ENCODE measurements at places on chromosomes 3 and 15.
A peak's percentile ranks its signal among the peaks of the same experiment; 100 is the strongest.

DNA sequence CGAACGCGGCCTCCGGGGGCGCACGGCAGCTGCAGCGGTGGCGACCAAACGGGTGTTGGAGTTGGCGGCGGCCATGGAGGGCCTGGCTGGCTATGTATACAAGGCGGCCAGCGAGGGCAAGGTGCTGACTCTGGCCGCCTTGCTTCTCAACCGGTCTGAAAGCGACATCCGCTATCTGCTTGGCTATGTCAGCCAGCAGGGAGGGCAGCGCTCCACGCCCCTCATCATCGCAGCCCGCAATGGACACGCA lies 725 bp downstream of the FEM1B start:
- H3K36me3 ChIP-seq: peaks cover 43% of the 10 kb centered on the region
- no peak for DNase-seq

- H3K27ac ChIP-seq: no peak overlapping the region
- DNase-seq: no peak
- no peak overlapping the region for H3K4me3 ChIP-seq
Measured at GRCh38 chr3:29410220-29410619, 129.3 kb downstream of the RBMS3 start.

DNA sequence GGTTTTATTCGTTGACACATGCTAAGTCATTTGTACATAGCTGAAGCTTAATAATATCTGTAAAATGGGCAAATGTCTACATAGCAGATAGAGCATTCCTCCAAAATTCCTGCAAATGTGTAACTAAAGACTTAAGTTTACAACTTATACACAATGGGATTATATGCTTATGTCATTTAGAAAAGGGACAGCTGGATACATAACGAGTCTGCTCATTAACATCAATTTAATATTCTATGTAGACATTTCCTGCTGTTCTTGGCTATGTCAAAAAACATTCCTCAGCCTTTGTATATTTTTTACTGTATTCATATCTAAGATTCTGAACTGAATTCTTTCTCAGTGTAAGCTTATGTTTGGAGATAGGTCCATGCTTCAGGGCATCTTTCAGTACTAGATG lies 762.2 kb downstream of the NR2F2 start:
- DNase-seq: no peak
- H3K4me3 ChIP-seq: no peak overlapping the region
- H3K4me1 ChIP-seq: no peaks in the 10 kb centered on the region
- H3K36me3 ChIP-seq: no peaks in the 10 kb centered on the region
- no peak overlapping the region for H3K27ac ChIP-seq

GRCh38 chr3:72191209-72191960 lies 406.4 kb upstream of the PROK2 start:
- H3K4me1 ChIP-seq: peaks cover 11% of the 10 kb centered on the region
- no peak for DNase-seq
- no peak overlapping the region for H3K27ac ChIP-seq
- H3K4me3 ChIP-seq: no peak overlapping the region

- no peaks in the 10 kb centered on the region for H3K27me3 ChIP-seq
- no peak for DNase-seq
- H3K4me3 ChIP-seq: no peak overlapping the region
- no peaks in the 10 kb centered on the region for H3K4me1 ChIP-seq
Measured at GRCh38 chr3:131396170-131396569, 14.6 kb downstream of the NUDT16 start.

DNA sequence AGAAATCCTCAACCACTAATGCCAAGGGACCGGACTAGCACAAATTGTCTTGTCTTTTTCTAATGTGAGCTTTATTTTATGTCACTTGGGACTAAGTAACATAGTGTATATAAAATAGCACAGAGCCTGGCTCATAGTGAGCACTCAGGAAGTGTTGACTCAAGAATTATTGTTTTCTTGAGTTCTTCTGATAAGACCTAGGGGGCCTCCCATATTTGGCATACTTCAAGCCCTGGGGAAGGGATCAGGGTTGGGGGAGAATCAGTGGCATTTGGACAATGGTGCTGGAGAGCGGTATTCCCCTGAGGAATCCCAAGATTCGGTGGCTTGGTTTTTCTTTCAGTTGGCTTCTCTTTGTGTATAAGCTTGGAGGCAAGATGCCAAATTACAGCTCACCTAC lies 19.4 kb downstream of the ZNF80 start:
- no peak overlapping the region for H3K4me3 ChIP-seq
- H3K4me1 ChIP-seq: peaks cover 1% of the 10 kb centered on the region
- no peak for DNase-seq
- H3K27ac ChIP-seq: no peak overlapping the region
- H3K27me3 ChIP-seq: no peaks in the 10 kb centered on the region

GRCh38 chr3:176587089-176587488 lies 610.2 kb downstream of the TBL1XR1 start:
- no peaks in the 10 kb centered on the region for H3K4me1 ChIP-seq
- no peaks in the 10 kb centered on the region for H3K27me3 ChIP-seq
- H3K27ac ChIP-seq: no peak overlapping the region
- DNase-seq: no peak
- H3K36me3 ChIP-seq: no peaks in the 10 kb centered on the region
- no peak overlapping the region for H3K4me3 ChIP-seq

- DNase-seq: no peak
- peaks cover 94% of the 10 kb centered on the region for H3K4me1 ChIP-seq
- H3K4me3 ChIP-seq: peak overlapping the region; percentile 81
- no peaks in the 10 kb centered on the region for H3K27me3 ChIP-seq
Measured at GRCh38 chr3:16290827-16291196, 25.8 kb downstream of the OXNAD1 start.

DNA sequence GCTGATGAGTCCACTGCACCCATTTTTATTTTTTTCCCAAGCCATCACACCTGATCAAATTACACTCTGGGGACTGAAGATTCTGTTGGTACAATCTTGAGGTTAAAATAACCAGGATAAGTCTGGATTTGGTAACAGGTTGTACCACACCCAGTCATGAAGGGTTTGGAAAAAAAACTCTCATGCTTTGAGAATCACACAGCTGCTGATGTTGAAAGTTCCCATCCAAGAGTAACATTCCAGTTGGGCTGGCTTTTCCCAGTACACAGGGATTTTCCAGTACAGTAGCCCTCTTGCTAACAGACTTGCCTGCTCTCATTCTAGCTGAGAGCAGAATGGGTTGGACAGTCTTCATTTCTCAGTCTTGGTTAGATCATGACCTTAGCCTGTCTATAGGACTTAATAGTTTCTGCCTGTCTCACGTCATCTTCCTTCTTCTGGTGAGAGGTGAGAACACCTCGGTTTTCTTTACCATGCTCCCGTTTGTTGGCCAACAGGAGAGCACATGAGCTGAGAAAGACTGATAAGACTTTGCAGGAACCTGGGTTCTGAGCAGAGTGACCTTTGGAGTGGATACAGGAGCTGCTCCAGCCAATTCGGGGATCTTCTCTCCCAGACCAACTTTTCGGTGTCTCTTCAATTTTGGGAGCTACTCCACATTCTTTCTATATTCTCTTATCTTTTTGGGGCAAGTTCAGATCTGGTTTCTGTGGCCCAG lies 300.1 kb upstream of the LYSMD4 start:
- H3K27ac ChIP-seq: no peak overlapping the region
- no peaks in the 10 kb centered on the region for H3K27me3 ChIP-seq
- H3K4me1 ChIP-seq: no peaks in the 10 kb centered on the region
- H3K36me3 ChIP-seq: peaks cover 18% of the 10 kb centered on the region
- no peak overlapping the region for H3K4me3 ChIP-seq
- no peak for DNase-seq

GRCh38 chr3:155270485-155271342 lies 22.8 kb downstream of the STRIT1 start:
- no peaks in the 10 kb centered on the region for H3K36me3 ChIP-seq
- H3K4me3 ChIP-seq: no peak overlapping the region
- H3K27ac ChIP-seq: no peak overlapping the region
- no peaks in the 10 kb centered on the region for H3K27me3 ChIP-seq
- H3K4me1 ChIP-seq: no peaks in the 10 kb centered on the region

DNA sequence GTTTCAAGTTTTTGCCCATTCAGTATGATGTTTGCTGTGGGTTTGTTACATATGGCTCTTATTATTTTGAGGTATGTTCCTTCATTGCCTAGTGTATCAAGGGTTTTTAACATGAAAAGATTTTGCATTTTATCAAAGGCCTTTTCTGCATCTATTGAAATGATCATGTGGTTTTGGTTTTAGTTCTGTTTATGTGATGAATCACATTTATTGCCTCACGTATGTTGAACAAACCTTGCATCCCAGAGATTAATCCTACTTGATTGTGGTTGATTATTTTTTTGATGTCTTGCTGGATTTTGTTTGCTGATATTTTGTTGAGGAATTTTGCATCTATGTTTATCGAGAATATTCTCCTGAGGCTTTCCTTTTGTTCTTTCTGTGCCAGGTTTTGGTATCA lies 39.4 kb downstream of the TMCO5A start:
- no peak overlapping the region for H3K4me3 ChIP-seq
- H3K36me3 ChIP-seq: no peaks in the 10 kb centered on the region
- H3K4me1 ChIP-seq: no peaks in the 10 kb centered on the region
- DNase-seq: no peak
- peaks cover 4% of the 10 kb centered on the region for H3K27me3 ChIP-seq
- no peak overlapping the region for H3K27ac ChIP-seq

- no peak for DNase-seq
- H3K4me3 ChIP-seq: no peak overlapping the region
- H3K4me1 ChIP-seq: no peaks in the 10 kb centered on the region
- H3K36me3 ChIP-seq: no peaks in the 10 kb centered on the region
Measured at GRCh38 chr15:48868023-48868422, 9.9 kb upstream of the EID1 start.

- H3K27ac ChIP-seq: peak overlapping the region; percentile 90
- no peaks in the 10 kb centered on the region for H3K27me3 ChIP-seq
- H3K4me3 ChIP-seq: peak overlapping the region; percentile 95
- H3K4me1 ChIP-seq: peaks cover 78% of the 10 kb centered on the region
- DNase-seq: no peak
Measured at GRCh38 chr15:74432271-74432967, 1.3 kb downstream of the SEMA7A start.

GRCh38 chr3:189909573-189909972 lies 211.1 kb downstream of the P3H2 start:
- peaks cover under 1% of the 10 kb centered on the region for H3K4me1 ChIP-seq
- no peaks in the 10 kb centered on the region for H3K36me3 ChIP-seq
- no peak overlapping the region for H3K4me3 ChIP-seq
- H3K27me3 ChIP-seq: peaks cover 21% of the 10 kb centered on the region
- H3K27ac ChIP-seq: no peak overlapping the region
- no peak for DNase-seq

DNA sequence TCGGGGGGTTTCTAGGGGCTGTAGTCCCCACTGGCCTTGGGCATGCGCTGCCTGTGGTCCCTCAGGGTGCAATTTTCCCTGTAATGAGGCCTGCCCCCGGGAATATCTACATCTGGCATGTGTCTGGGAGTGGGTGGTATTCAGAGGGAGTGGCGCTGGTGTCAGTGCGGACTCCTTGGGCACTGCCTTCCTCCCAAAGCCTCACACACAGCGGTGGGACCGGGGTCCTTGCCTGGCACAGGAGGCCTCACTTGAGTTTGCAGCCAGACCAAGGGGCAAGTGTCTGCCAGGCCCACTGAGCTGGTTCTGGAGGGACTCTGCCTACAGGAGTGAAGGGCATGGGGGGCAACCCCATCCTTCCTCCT lies 53.5 kb upstream of the PCSK6 start:
- H3K27ac ChIP-seq: no peak overlapping the region
- H3K4me3 ChIP-seq: no peak overlapping the region
- DNase-seq: no peak
- H3K4me1 ChIP-seq: no peaks in the 10 kb centered on the region
- H3K27me3 ChIP-seq: peaks cover 26% of the 10 kb centered on the region
- H3K36me3 ChIP-seq: no peaks in the 10 kb centered on the region

- no peak for DNase-seq
- H3K27ac ChIP-seq: no peak overlapping the region
- H3K4me3 ChIP-seq: no peak overlapping the region
- H3K36me3 ChIP-seq: no peaks in the 10 kb centered on the region
- peaks cover 11% of the 10 kb centered on the region for H3K27me3 ChIP-seq
Measured at GRCh38 chr3:73107676-73108187, 46.3 kb downstream of the EBLN2 start.

GRCh38 chr3:179729086-179729485 lies 76.2 kb downstream of the USP13 start:
- H3K4me3 ChIP-seq: no peak overlapping the region
- H3K27me3 ChIP-seq: no peaks in the 10 kb centered on the region
- peaks cover 45% of the 10 kb centered on the region for H3K36me3 ChIP-seq
- DNase-seq: no peak

GRCh38 chr3:186538779-186539178 lies 5.4 kb downstream of the CRYGS start:
- H3K36me3 ChIP-seq: peaks cover 34% of the 10 kb centered on the region
- H3K4me1 ChIP-seq: peaks cover 77% of the 10 kb centered on the region
- no peak overlapping the region for H3K4me3 ChIP-seq
- H3K27me3 ChIP-seq: no peaks in the 10 kb centered on the region

DNA sequence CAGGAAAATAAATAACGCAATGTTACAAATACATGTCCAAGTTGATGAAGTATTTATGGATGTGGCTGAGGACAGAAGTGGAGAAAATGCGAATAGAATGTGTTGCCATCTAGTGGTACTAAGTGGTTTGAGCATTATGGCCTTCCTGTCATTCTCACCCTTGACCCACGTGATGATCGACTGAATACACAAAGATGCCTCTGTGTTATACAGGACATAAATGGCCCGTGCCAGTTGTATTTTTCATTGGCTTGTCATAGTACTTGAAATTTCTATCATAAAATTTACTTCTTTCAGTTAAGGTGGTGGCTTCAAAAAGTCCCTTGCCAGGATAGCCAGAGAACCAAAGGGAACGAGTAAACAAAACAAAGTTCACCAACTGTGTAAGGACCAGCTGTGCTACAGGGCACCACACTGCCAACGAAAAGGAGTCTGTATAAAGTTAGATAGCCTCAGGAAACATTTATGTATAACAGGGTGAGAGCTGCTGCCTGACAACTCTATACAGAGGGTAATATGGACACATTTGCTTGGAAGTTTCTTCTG lies 103.7 kb downstream of the MYH15 start:
- H3K4me1 ChIP-seq: peaks cover 10% of the 10 kb centered on the region
- no peaks in the 10 kb centered on the region for H3K36me3 ChIP-seq
- no peak overlapping the region for H3K4me3 ChIP-seq
- no peak overlapping the region for H3K27ac ChIP-seq

- no peak for DNase-seq
- H3K36me3 ChIP-seq: no peaks in the 10 kb centered on the region
- no peak overlapping the region for H3K4me3 ChIP-seq
- no peak overlapping the region for H3K27ac ChIP-seq
- peaks cover 3% of the 10 kb centered on the region for H3K4me1 ChIP-seq
Measured at GRCh38 chr3:126680667-126681055, 23.4 kb upstream of the CHCHD6 start.

DNA sequence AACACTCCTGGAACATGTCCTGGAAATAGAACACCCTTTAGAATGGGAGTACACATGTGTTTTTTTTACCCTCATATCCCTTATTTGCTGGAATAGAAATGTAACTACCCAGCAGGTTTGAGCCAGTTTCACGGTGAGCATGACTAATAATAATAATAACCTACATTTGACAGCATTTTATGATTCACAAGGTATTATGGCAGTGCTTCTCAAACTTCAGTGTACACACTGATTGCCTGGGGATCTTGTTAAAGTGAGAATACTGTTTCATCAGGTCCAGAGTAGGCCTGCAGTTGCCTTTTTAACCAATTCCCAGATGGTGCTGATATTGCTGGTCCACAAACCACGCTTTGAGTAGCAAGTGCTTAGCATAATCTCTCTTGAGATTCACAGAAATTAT lies 63.9 kb downstream of the NFKBIZ start:
- no peaks in the 10 kb centered on the region for H3K36me3 ChIP-seq
- DNase-seq: no peak
- H3K4me3 ChIP-seq: no peak overlapping the region
- peaks cover 7% of the 10 kb centered on the region for H3K4me1 ChIP-seq
- H3K27ac ChIP-seq: no peak overlapping the region
- H3K27me3 ChIP-seq: no peaks in the 10 kb centered on the region
